MG63 (cell line): ENCODE measurements at places on chromosomes 2 and 18.
A peak's percentile ranks its signal among the peaks of the same experiment; 100 is the strongest.

DNA sequence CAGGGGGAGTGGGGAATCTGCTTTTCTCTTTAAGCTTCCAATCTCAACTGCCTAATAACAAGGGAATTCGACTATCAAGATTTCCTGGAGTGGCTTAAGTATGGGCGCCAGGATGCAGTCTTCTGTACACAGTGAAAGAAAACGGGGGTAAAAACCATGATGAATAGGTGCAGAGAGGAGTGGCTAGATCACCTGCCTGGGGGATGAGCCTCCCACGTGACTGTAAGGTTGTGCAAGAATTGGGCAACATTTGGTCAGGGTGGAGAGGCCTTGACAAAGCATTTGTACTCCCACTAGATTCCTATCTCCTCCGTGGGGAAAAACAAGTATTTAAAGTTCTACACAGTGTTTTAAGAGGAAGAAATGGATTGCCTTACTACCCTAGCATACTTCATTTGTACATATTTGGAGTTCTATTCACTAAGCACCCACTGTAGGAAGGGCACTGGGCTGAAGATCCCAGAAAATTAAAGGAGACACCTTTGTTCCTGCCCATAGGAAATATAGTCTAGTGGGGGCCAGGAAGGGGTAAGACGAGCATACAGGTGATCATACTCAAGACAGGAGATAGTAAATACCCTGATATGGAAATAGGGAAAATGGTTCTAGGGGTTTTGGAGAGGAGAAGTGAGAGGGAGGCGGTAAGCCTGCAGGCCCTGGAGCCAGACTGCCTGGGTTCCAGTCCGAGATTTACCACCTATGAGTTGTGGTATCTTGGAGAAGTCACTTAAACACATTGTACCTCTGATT is 29.2 kb downstream of the EPAS1 start:
- DNase-seq: no peak

- DNase-seq: no peak
Observed at GRCh38 chr2:60552078-60552850, 1.2 kb downstream of the BCL11A start.

GRCh38 chr2:64773461-64774118 is 119.9 kb upstream of the SERTAD2 start:
- DNase-seq: no peak

DNA sequence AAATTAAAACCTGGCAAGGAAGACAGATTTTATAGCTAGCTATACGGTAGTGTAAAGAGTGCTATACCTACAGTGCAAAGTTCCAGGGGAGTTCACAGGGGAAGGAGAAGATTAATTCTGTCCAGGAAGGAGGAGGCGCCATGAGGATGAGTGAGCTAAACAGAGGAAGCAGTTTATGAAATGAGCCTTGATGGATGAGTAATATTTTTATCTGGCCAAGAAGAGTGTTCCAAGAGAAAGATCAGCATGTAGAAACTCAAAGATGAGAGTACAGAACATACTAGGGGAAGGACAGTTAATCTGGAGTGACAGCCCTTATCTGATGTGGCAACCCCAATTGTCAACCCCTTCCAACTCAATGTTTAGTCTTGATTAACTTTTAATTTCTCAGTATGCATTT is 54.8 kb downstream of the CDH20 start:
- DNase-seq: peak; percentile 5

- DNase-seq: no peak
Observed at GRCh38 chr18:22214731-22215528, 45.5 kb downstream of the GATA6 start.

DNA sequence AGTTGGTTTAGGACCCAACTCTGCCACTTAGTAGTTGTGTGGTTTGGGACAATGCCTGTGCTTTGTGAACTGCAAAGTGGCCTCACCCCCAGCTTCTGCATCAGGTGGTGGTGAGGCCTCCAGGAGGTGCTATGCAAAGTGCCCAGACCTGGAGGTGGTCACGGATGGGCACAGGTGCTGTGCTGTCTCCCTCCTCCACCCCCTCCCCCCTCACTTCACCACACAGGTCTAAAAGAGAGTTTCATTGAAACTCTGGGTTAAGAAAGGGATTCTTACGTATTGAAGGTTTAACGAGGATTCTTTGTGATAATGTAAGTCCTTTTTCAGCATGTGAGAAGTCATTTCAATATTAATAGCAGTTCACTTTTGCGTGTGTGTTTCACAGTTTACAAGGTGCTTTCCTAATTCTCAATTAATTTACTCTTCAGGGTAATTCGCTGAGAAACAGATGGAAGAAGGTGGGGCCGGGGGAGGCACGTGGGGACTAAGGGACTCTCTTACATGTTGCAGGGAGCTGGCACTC is 369.9 kb downstream of the LPIN1 start:
- DNase-seq: no peak

- no peak for DNase-seq
Observed at GRCh38 chr18:75083761-75084160, 125.2 kb downstream of the PTGR3 start.

GRCh38 chr2:26691161-26691560 is 1.4 kb upstream of the KCNK3 start:
- DNase-seq: peak; percentile 49

- DNase-seq: no peak
Observed at GRCh38 chr2:233470839-233471238, 95.7 kb downstream of the USP40 start.

GRCh38 chr2:181058378-181059269 is 78.2 kb downstream of the UBE2E3 start:
- no peak for DNase-seq

DNA sequence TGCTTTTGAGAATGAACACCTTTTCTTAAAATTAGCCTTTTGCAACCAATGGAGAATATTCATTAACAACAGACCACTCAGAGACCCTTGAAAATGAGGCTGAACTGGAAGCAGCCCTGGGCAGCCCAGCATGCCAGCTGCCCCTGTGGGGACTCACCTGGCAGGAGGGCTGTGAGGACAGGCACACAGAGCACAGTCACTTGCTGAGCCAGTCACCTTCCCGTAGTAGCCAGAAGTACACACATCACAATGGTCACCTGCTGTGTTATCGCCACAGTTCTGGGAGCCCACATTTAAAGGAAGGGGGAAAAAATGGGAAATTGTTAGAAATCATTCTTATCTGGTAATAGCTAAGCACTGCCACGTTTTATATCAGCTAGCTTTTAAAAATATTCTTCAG is 115.5 kb downstream of the LAMA1 start:
- no peak for DNase-seq

- peak; percentile 94 for DNase-seq
Observed at GRCh38 chr2:12721566-12722446, 5.1 kb downstream of the TRIB2 start.

- DNase-seq: no peak
Observed at GRCh38 chr2:241268306-241268705, 47.2 kb downstream of the HDLBP start.

GRCh38 chr2:207334624-207335371 is 169.1 kb upstream of the KLF7 start:
- DNase-seq: peak; percentile 95

GRCh38 chr2:14388724-14389123 is 243.8 kb upstream of the LRATD1 start:
- no peak for DNase-seq

GRCh38 chr2:232385660-232386489 is 7.3 kb downstream of the ALPP start:
- no peak for DNase-seq

GRCh38 chr18:79586436-79587225 is 93.0 kb upstream of the CTDP1 start:
- no peak for DNase-seq

DNA sequence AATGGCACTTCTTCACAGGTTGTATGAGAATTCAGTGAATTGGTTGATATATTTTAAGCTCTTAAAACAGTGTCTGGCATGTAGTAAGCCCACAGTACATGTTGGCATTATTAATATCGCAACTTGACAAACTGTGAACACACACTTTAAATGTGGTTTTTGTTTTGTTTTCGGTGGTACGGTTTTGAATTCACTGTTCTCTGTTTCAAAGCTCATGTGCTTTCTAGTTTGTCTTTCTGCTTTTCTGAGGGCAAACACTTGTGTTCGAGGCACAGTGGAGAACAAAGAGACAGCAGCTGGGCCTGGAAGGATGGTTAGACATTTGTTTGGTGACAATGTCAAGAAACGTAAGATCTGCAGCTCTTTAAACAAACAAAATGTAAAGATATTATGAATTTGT is 276.5 kb upstream of the MC4R start:
- no peak for DNase-seq

- DNase-seq: no peak
Observed at GRCh38 chr2:105443617-105444598, 45.1 kb upstream of the FHL2 start.

GRCh38 chr2:26564121-26564644 is 77.0 kb downstream of the CIB4 start:
- no peak for DNase-seq
